NCI-H2171 (cell line): ENCODE measurements at places on chromosomes 16 and 17.

GRCh38 chr17:41026715-41027471 is at the start of gene KRTAP1-5:
KRTAP1-5 (minus strand) TSS chr17:41027208; CDS start chr17:41027155, 53 bp downstream.
- no peak for DNase-seq

DNA sequence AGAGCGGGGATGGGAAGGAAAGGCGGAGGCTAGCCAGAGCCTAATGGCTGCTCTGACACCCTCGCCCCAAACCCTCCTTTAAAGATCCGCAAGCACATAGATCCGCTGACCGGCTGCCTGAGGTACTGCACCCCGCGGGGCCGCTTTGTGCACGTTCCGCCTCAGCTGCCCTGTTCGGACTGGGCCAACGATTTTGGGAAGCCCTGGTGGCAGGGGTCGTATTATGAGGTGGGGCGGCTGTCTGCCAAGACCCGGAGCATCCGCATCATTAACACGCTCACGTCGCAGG is 663 bp downstream of the CYB5D1 start:
- DNase-seq: no peak

GRCh38 chr16:3637371-3637923 is 17.0 kb upstream of the DNASE1 start:
- no peak for DNase-seq

GRCh38 chr16:78500659-78501270 is 401.3 kb downstream of the WWOX start:
- no peak for DNase-seq

- DNase-seq: no peak
Observed at GRCh38 chr16:5449901-5450300, 352.3 kb upstream of the EEF2KMT start.
